ENCODE measurements at places on chromosomes 3 and 15.

GRCh38 chr3:158169091-158169491 is 59.2 kb downstream of the RSRC1 start:
- peak; percentile 14 for DNase-seq

GRCh38 chr3:81684751-81685395 is 76.6 kb downstream of the GBE1 start:
- DNase-seq, result peak; percentile 5

DNA sequence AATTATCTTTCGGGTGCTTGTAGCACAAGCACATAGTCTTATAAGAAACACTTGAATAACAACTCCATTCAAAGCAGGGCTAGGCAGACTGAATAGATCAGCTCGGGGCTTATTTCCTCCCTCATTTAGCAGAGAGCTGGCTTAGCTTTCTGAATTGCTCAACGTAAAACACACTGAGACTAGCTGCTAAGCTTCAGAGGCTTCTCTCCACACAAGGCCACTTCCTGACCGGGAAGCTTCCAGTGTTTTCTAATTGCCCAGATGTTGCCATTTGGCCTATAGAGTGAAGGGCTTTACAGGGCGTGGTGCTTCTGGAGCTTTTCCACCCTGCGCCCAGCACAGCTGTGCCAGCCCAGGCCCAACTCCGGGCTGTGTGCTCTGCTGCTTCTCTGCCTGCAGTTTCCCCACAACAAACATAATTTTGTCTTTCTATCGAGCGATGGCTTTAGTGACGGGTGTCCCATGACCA is 16.6 kb downstream of the FAM240A start:
- DNase-seq, result no peak

- DNase-seq, result no peak
Measured at GRCh38 chr3:188876370-188876769, 295.4 kb upstream of the TPRG1 start.

DNA sequence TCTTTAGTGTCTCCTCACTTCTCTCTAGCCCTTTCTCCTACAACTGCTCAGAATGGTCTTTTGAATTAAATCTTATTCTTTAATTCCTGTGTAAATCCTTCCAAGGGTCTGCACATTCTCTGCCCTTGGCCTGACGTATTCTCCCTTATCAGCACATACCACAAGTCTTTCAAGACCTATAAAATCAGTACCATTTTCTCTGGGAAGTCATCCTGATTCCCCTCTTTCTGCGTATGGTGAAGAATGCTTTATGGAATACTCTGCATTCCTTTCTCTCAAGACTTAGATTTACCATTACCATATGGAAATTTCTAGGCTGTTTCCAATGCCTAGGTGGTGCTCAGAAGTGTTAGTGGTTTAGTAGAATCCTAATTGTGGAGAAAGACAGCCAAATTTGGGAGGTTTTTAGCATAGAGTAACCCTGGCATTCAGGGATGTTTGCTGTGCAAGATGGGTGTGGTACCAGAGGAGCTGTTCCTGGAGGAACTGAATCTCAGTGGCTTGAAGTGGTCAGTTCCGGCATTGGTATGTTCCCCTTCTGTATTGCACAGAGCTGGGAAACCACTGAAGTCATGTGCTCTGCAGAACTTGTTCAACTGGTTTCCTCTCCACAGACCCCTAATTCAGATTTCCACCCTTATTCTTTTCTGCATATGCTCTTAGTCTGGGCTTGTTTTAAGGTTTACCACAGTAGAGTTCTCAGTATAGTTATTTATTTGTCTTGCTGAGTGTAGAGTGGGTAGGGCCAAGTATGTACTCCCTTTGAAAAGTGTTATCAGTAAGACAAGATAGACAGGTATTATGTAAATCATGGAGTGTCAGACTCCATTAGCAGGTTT is 24.5 kb downstream of the IQGAP1 start:
- DNase-seq, result peak; percentile 89

GRCh38 chr3:53075743-53076140 is 29.9 kb upstream of the SFMBT1 start:
- DNase-seq, result no peak

DNA sequence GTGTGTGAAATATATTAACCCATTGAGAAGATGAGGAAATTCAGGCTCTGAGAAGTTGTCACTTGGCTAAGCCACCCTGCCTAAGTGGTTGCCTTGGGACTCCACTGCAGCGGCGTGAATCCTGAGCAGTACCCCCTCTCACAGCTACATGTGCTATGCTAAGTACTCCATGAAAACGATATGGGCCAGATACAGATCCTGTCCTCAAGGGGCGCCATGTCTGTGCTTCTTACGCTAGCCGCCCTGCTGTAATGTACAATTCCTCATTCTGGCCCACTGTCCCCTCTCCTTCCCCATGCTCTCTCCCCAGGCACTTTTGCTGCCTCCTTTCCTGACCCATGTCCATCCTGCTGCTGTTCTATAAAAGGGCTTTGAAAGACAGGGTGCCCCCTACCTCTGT is 140.3 kb downstream of the FEZF2 start:
- no peak for DNase-seq

- no peak for DNase-seq
Measured at GRCh38 chr15:51924156-51925068, 47.2 kb downstream of the LEO1 start.

GRCh38 chr15:53197426-53197839 is 407.3 kb upstream of the ONECUT1 start:
- DNase-seq, result peak; percentile 2

All from mesenchymal stem cell (in vitro differentiated cells and primary cell).